ENCODE measurements at places on chromosomes 6 and 20.

- DNase-seq = no peak
Observed at GRCh38 chr6:145842693-145843546, 28.3 kb upstream of the FBXO30 start.

GRCh38 chr6:747921-748320 lies 55.0 kb upstream of the EXOC2 start:
- DNase-seq = no peak

- DNase-seq = no peak
Observed at GRCh38 chr6:97586344-97586743, 303.3 kb upstream of the MMS22L start.

- no peak for DNase-seq
Observed at GRCh38 chr20:17767624-17768023, 67.9 kb downstream of the BANF2 start.

GRCh38 chr6:14584450-14584849 lies 466.9 kb downstream of the CD83 start:
- no peak for DNase-seq

GRCh38 chr20:17902531-17903083 lies 66.0 kb downstream of the SNX5 start:
- no peak for DNase-seq

DNA sequence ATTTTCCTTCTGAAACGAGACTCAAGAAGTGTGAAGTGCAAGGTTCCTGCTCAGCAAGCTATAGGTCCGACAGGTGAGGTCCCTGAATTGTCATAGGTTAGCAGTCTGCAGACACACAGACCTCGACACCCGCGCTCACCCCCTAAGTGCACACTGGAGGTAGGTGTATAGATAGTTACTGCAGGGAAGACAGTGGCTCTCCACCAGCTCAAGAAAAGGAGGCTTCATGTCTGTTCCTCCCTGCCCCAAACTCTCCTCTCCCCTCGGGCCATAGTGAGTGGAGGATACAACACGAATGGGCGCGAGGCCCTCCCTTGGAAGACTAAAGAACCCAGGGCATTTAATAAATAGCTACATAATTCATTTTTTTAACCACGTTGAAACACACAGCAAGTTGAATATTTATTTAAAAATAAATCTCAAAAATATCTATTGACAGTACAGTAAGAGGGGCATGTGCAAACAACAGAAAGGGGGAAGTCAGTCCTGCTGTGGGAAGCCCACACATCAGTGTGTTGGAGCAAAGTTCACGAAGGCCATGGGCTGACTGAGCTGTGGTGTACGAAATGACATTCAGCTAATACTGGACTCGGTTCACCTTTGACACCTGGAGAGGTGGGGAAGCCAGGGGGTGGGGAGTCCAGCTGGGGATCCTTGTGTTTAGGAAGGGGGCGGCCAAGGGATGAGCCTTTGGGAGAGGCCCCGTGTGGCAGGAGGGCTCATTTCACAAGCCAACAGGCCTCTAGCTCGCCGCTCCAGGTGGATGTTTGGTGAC lies 10.7 kb downstream of the SPATA2 start:
- DNase-seq = no peak

GRCh38 chr6:33217681-33218080 lies 9.4 kb downstream of the RING1 start:
- DNase-seq = no peak

- DNase-seq = no peak
Observed at GRCh38 chr6:164817662-164818061, 491.7 kb downstream of the C6orf118 start.

DNA sequence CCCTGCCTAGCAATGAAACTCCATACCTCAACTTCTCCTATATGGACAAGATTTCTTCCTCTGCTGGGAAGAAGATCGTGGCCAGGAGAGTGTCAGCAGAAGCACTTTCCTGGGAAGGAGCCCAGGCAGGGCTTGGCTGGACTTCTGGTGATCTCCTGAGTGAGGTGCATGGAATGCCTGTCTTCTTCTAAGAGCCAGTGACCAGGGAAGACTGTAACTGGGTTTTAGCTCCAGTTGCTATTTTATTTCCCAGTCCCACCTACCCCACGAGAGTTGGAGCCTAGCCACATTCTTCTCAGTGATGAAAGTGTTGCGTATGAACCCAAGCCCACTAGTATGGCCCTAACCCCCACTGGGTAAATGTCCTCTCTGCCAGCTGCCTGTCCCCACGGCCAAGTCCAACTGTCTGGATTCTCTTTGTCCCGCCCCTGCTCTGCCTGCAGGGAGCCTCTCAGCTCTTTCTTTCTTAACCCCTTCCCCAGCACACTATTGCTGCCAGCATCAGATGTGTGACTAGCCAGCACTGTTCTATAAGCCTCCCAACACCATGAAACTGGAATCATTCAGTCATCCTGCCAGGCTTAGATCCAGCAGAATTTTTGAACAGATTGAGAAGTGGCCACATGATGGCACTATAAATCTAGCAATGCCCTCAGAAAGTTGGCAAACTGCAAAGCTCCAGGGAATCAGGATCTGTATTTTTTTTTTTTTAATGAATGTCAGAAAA lies 69.8 kb upstream of the FAM184A start:
- no peak for DNase-seq

GRCh38 chr6:11604215-11604614 lies 66.7 kb downstream of the TMEM170B start:
- DNase-seq = no peak

DNA sequence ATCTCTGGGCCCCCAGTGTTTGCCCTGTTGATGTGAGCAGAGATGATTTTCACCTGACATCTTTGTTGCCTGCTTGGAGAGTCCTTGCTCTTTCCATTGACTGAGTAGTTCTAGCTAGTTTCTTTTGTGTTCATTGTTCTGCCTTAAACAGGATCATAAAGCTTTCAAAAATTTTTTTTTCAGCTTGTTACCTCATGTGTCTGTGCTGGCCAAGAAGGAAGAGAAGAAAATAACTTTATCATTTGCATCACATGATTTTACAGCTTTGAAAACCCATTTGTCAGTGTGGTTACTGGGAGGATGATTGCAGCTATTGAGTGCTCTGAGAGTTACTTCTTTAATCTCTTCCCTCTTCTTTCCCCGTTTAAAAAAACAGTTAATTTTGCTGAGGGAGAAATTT lies 16.0 kb downstream of the FOXO3 start:
- no peak for DNase-seq

GRCh38 chr6:116397914-116398313 lies 27.2 kb downstream of the DSE start:
- DNase-seq = no peak

GRCh38 chr20:45946149-45946970 lies 11.9 kb downstream of the PCIF1 start:
- no peak for DNase-seq

GRCh38 chr6:33490198-33490597 lies 35.8 kb downstream of the ZBTB9 start:
- no peak for DNase-seq

GRCh38 chr6:157944983-157945931 lies 36.4 kb upstream of the SYNJ2 start:
- DNase-seq = no peak

DNA sequence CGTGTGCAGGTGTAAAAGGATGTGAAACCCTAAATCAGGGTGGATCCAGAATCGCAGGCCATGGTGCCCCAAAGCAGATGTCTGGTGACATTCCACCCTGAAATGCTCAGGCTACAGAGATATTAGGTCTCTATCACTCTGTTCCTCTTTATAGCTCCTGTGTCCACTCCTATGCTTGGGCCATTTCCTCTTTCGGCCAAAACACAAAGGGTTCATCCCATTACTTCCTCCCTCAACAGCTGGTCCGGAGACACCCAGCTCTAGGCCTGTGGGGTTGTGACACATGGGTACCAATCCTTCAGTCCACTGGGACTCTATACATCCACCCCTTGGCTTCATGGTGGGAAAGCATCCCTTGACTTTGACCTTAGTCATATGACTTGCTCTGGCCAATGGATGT lies 1.7 kb upstream of the SIGLEC1 start:
- DNase-seq = no peak

DNA sequence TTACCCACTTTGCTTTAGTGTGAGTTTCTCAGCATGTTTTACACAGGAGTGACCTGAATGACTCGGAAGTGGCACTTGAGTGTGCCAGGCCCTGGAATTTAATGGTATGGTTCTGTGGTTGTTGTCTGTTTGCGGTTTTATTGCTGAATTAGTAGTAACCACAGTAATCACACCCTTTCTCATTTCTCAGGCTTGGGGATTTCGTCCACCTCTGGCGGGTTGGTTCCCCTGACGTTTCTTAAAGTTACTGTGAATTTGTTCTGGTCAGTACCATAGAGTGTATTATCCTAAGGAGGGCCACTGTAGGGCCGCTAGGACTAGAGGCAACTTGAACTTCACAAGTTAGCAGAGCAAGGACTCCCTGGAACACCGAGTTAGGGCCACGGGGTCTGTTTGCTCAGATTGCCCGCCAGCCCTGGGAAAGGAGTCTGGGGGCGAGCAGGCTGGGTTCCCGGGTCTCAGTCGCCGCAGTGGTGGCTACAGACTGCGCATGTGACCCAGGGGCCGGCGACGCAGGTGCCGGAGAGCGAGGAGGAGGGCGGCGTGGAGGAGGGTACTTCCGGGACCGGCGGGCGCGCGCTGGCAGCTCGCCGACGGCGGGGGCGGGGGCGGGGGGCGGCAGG lies 546 bp upstream of the KLHL32 start:
- DNase-seq = no peak

- DNase-seq = no peak
Observed at GRCh38 chr20:10111139-10111958, 76.6 kb downstream of the ANKEF1 start.

DNA sequence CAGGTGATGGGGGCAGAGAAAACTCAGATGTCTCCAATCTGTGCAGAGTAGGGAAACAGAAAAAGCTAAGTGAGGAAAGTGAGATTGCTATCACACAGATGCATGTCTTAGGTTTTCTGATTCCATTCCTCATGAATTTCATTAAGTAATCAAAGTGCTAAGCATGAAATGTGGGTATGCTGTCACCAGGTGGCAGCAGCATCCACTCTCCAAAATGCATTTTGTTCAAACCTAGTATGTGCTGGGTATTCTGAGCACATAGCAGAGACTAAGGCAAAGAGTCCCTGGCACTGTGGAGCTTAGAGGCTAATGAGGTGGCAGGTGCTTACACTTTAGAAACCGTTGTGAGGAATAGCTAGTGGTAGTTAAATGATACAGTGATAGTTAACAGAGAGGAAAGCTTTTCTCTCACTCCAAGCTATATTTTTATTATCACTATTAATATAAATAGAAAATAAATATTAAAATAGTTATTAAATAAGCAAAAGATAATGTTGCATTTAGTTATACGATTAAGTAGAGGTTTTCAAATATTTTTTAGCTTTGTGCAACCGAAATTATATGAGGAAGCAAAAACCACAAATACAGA lies 179.5 kb downstream of the CDH26 start:
- peak; percentile 17 for DNase-seq

- DNase-seq = no peak
Observed at GRCh38 chr6:140669321-140669720, 1294.9 kb upstream of the CITED2 start.
